ENCODE measurements at places on chromosomes 3 and 15.

DNA sequence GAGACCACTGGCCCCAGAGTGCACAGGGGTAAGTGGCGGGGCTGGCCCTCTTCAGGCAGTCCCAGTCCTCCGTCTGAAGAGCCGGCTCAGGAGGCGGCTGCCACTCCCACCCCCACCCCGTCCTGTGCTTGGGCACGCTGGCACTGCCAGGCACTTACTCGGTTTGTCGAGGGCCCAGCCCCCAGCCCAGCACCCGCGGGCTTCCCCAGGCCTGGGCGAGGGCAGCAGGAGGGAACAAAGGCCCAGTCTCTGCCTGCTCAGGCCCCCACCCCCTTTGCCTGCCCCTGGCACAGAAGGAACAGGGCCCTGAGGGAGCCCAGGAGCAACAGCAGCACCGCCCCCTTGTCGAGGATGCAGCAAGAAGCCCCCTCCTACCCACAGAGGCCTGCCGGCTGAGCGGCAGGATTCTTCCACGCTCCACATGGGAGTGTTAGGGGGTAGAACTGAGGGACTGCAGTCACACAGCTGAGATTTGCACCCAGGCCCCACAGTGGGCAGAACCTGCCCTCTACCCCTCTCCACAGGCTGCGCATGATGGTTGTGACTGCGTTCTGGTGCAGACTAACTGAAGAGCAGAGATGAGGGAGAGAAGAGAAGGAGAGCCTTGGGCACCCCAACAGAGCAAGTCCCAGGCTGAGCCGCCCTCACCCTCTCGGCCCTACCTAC, 8.9 kb downstream of the DUSP7 start:
- no peak for DNase-seq

DNA sequence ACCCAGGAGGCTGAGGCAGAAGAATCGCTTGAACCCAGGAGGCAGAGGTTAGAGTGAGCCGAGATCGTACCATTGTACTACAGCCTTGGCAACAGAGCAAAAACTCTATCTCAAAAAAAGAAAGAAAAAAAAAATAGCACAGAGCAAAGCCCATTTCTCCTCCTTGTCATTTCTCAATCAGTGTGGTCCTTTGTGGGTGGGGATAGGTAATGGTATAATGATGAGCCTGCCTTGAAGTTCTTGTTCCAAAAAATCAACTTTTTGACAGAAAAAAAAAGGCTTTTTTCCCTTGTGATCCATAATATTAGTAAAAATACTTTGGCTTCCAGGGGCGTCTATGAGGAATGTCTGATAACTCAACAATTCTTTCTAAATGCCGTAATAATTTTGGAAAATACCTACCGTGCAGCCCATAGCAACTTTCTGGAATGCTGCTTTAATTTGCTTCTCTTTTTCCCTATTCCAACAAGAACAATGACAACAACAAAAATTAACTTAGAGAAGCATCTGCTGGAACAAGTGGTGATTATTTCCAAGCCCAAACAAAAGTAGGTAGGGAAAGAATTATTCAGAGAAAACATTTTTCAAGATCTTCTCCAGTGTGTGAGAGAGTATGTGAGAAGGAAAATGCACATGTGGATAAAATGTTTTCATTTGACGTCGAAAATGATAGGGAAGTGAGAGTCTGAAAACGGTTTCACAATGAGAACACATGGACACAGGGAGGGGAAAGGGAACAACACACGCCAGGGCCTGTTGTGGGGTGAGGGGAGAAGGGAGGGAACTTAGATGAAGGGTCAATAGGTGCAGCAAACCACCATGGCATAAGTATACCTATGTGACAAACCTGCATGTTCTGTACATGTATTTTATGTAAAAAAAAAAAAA, 337.8 kb downstream of the RBMS3 start:
- no peak for DNase-seq

DNA sequence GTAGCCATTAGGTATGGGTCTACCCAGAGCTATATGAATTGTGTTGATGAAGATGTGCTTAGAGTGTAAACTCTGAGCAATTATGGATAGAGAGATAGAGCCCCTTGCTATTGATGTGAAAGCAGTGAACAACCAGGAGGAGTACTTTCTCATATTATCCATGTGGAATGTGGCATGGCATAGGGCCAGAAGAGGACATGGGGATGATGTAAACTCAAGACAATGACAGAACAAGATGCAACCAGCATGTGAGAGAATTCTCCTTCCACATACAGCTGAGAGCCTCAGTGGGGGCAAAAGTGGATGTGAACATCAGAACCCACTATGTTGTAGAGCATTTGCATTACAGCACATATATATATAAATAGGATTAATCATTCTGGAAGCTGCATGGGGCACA, 36.4 kb upstream of the BNC1 start:
- DNase-seq: no peak

DNA sequence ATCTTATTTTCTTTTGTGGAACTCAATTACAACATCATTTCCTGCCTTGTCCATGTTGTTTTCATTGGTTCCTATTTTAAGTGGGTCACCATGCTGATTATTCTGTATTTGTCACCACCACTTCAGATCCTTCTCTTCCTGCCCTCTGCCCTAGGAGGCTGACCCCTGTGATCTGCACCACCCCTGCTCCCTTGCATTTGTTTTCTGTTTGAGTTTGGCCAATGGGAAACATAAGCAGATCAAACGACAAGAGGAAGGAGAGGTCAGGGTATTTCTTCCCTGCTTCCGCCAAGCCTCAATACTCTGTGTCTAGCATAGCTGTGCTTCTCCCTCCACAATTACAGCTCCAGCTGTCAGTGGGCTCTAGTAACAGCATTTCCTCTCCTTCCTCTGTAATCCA, 71.6 kb downstream of the IMPG2 start:
- DNase-seq: no peak

GRCh38 chr3:134364061-134364935, 9.9 kb downstream of the AMOTL2 start:
- peak; percentile 26 for DNase-seq

- DNase-seq: no peak
Observed at GRCh38 chr3:61522626-61523025, 38.7 kb upstream of the PTPRG start.

GRCh38 chr15:27361438-27361837, 390.5 kb downstream of the GABRG3 start:
- DNase-seq: no peak

- DNase-seq: no peak
Observed at GRCh38 chr3:117442566-117442965, 733.0 kb downstream of the TUSC7 start.

DNA sequence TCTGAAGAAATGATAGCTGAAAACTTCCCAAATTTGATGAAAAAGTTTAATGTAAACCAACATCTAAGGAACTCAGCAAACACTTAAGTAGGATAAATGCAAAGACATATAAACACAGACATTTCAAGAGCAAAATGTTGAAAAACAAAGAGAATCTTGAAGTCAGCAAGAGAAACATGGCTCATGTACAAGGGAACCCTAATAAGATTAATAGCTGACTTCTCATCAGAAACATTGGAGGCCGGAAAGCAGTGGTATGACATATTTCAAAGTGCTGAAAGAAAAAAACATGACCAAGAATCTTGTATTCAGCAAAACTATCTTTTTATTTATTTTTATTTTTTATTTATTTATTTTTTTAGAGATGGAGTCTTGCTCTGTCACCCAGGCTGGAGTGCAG, 10.6 kb upstream of the PRKCI start:
- DNase-seq: no peak

GRCh38 chr15:60344987-60345386, 52.8 kb downstream of the ANXA2 start:
- no peak for DNase-seq

DNA sequence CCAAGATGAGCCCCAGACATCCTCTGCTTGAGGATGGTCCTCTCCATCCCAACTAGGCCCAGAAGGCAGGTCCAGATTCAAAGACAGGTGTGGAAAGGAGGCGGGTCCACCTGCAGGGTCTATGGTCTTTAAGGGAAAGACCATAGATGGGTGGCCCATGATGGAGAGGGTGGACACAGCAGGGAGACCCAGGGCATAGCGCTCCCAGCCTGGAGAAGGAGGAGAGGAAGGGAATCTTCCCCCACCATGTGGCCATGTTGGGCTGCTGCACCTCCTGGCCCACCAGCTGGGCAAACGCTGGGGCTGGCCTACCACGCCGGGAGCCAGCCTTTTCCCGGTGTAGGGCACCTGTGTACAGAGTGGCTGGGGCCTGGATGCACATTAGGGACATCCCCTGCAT, 265.2 kb upstream of the TLE3 start:
- DNase-seq: no peak

DNA sequence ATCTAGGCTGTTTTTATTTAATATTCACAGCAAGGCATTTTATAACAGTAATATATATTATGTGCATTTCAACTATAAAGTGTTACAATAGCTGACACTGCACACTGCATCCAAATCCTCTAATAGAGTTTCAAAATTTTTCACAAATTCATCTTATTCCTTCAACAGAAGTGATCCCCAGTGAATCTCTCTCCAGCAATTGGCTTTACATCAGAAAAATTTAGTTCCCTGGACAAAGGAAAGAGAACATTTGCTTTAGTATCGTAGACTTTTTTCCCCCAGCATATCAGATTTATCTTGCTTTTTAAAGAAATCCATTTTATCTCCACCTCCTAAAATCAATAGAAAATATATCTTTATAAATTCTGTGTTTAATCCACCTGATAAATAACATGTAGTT, 868.6 kb downstream of the TBL1XR1 start:
- DNase-seq: no peak

GRCh38 chr3:188097791-188098190, 56.2 kb upstream of the LPP start:
- no peak for DNase-seq

GRCh38 chr3:79843180-79843579, 75.4 kb upstream of the ROBO1 start:
- no peak for DNase-seq

GRCh38 chr15:25674913-25675312, 188.2 kb downstream of the ATP10A start:
- DNase-seq: no peak

GRCh38 chr3:89565098-89565497, 457.7 kb downstream of the EPHA3 start:
- no peak for DNase-seq

DNA sequence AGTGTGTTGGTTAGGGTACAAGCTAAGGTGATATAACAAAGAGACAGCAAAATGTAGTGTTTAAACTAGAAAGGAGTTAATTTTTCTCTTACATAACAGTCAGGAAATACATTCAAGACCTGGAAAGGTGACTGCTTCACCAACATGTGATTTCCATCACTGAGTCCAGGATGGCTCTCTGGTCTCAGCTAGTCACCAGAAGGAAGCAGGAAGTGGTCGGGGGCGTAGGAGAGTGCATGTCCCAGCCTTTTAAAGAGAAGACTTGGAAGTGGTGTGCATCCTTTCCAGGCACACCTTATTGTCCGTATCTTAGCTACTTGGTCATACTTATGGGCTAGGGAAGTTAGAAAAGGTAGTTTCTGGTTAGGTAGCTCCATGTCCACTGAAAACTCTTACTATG, 11.1 kb upstream of the UBE2Q2 start:
- DNase-seq: no peak

DNA sequence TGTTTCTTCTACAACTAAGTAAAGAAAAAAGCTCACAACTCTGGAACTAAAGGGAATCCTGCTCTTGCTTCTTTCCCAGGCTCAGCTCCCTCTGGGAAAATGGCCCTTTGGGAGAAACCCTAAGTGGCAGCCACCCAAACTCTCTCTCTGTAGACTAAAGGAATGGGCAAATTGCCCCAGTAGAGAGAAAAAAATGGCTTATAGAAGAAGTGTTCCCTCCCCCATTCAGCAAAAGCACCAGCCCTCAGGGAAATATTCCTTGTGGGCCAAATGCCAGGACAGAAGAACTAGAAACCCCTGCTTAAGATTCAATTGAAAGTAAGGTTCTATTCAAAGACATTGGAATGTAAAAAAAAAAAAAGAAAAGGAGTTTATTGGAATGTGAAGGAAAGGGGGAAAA, 603.7 kb upstream of the ALCAM start:
- DNase-seq: no peak

GRCh38 chr15:57307527-57308169, 68.7 kb upstream of the CGNL1 start:
- DNase-seq: no peak

DNA sequence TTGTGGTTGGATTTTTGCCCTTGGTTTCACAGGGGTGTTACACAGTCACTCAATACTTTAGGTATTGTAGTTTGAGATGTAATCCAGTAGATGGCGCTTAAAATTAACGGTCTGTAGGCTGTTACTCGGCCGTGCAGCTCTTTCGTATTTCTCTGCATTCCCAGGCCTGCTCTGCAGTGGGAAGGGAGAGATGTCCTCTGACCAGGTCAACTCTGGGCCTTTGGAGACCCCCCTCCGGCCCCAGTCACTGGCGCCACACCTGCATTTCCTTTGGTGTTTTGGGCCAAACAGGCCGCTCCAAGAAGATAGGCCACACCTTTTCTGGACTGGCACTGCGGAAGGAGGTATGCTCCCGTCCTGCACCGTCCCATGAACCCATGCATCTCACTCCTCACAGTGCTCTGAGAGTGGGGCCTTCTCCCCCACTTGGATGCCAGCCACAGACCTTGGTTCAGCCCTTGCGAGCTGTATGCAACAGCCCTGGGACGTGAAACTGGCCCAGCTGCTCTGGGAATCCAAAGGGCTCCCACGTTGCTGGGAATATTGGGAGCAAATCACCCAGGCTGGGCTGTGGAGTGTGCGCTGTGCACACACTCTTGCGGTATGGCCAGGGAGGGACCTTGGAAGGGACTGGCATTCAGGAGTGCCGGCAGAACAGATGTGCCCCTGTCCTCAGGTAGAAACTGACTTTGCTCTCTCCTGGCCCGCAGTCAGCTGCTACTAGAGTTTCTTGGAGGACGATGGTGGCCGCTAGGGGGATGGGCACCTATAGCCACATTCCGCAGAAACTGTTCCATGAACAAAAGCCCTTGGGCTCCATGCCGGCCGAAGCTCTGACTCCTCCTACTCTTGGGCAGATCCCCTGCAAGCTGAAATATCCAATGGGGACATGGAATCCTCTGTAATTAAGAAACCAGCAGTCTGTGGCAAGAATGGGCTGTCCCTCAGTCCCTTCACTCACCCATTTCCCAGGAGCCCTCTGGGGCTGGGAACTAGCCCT, 410.5 kb upstream of the CADM2 start:
- DNase-seq: no peak

DNA sequence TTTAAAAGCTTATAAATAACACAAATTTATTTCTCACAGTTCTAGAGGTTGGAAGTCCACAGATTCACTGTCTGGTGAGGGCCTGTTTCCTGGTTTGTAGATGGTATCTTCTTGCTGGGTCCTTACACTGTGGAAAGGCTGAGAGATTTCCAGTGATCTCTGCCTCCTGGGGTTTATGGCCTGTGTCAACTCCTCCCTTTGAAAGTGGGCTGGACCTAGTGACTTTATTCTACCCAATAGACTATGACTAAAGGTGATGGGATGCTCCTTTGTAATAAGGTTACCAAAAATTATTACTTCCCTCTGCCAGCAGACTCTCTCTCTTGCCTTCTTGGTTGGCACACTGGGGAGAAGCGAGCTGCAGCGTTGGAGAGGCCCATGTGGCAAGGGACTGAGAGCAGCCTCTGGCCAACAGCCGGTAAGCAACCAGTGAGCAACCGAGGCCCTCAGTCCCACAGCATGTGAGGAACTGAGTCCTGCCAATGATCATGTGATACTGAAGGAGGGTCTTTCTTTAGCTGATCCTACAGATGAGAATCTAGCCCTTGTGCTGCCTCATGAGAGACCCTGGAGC, 14.0 kb upstream of the COPG1 start:
- DNase-seq: no peak
